T-cell (primary cell): ENCODE measurements at places on chromosomes 7 and 10.

- DNase-seq, result no peak
These were observed 1183.2 kb upstream of the CELF2 start for GRCh38 chr10:9834434-9834833.

- no peak for DNase-seq
These were observed 78.4 kb downstream of the CUL2 start for GRCh38 chr10:35011771-35012191.

DNA sequence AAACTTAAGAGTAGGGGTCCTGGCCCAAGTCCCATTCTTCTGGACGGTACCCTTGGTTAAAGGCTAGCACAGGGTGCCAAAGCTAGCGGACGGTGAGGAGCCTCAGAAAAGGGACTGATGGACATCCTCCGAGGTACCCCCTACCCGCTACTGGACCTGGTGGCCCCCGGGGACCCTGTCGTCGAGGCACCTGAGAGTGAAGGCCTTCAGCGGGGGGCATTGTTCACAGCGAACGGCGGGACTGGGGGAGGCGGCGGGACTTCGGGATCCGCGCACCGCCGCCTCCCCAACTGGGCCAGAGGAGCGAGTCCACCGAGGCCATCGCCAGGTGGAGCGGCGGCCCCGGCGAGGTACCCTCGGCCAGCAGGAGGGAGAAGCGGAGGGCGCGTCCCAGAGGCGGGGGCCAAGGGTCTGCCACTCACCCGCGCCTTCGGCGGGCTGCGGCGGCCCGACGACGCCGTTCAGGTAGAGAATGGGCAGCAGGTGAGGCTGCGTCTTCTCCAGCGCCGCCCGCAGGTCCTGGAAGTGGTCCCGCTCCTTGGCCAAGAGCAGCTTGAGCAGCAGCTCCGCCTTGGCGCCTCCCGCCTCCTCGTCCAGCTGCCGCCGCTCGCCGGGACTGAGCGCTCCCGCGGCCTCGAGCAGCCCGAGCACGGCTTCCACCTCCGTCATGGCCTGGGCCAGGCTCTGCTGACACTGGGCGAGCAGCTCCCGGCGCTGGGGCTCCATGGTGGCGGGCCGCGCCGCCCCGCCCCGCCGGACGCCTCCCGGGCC lies 575 bp downstream of the DLG5 start:
- peak; percentile 3 for DNase-seq

DNA sequence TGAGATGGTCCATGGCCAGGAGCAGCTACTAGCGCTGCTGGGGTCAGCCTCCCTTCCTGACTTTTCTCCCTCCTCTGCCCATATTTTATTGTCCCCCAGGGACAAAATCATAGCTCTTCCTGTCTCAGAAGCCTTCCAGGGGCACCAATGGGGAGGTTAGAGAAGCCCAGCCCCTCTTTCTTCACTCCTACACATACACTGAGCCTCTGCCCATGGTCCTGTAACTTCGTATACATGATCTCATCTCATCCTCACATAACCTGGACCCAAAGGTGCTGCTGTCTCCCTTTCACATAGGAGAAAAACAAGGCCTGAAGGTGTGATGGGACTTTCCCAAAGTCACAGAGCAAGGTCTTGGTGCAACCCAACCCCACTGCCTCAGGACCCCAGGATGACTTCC lies 2.5 kb downstream of the SRRM3 start:
- no peak for DNase-seq

DNA sequence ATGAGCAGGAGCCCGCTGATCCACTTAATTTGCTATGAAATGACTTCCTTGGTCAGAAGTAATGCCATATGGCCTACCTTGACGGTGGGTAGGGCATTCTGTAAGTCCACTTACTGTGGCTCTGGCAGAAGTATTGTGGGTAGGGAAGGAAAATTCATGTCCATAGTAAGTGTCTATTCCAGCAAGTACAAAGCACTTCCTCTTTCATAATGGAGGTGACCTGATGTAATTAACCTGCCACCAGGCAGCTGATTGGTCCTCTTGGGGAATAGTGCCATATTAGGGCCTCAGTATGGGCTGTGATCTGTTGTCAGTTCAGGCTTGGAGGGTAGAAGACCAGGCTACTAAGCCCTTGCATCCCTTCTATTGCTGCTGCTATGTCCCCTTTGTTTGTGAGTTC lies 103.9 kb downstream of the SLC37A3 start:
- no peak for DNase-seq

DNA sequence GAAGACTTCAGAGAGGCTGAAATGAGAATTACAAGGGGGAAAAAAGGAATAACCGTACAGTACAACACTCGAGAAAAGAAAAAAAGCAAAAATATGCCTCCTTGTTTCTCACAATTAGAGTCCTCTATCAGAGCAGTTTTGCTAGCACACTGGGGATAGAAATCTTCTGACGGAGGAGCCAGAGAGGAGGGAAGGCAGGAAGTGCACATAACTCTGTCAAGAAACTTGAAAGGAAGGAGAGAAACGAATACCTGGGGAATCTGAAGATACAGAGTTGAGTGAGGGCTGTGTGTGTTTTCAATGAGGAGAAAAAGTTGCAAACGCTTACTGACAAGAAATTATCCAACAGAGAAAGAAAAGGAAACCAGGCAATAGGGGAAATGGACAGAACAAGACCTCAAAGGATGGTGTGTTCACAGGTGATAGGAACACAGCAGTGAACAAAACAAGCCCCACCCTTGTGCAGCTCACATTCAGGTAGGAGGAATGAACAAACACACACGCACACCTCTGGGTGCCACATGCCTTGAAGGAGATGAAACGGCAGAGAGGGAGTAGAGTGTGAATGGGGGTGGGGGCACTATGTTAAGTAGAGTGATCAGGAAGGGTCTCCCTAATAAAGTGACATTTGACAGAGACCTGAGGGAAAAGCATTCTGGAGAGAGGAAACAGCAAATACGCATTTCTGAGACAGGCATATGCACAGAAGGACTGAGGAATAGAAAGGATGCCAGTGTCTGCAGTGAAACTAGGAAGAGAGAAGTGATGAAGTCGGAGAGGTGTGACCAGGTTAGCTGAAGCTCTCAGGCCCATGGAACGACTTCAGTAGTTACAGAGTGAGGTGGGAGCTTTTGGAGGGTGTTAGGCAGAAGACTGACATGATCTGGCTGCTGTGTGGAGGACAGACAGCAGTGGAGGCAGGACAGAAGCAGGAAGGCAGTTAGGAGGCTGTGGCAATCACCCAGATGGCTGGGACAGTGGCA lies 46.7 kb upstream of the SPOCK2 start:
- peak; percentile 11 for DNase-seq

DNA sequence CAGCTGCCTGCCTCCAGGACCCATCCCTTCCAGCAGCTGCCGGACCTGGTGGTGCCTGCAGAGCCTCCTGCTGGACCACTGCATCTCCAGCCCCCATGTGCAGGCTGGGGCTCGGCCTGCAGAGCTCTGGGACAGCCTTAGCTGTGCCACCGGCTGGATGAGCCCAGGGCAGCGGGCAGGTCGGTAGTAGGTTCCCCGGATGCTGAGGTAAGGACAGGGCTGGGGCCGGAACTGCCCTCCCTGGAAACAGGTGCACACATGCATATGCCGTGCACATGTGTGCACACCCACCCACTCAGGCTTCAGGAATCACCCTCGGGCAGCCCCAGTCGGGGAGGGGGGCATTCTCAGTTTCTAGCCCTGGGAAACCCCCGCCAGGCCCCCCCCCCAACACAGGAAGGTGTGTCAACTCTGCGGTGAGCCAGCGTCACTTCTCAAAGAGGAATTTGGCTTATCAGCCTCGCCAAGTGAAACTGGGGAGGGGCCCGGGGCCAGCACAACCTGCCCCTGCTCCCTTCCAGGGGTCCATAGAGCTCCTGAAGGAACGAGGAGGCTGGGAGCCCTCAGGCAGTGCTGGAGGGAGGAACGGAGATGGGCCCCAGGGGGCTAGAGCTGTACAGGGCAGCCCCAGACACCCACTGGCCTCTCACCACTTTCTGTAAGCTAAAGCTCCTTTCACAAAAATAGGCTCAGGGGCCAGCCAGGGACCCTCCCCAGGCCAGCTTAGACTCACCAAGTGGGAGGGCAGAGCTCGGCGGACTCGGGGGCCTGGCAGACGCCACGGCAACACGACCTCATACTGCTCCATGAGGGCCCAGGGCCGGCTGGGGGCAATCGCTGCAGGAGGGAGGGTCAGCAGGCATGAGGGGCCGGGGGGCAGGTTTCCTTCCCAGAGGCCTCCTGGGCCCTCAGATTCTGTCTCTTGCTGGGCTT lies 1.7 kb downstream of the ADAM8 start:
- DNase-seq, result peak; percentile 85

- DNase-seq, result no peak
These were observed 162.6 kb downstream of the RAB11FIP2 start for GRCh38 chr10:117884093-117884492.

GRCh38 chr7:134875867-134876266 lies 96.4 kb downstream of the CALD1 start:
- DNase-seq, result no peak

- DNase-seq, result no peak
These were observed 84.1 kb downstream of the SNX10 start for GRCh38 chr7:26375726-26376174.

- no peak for DNase-seq
These were observed 410.8 kb downstream of the SFMBT2 start for GRCh38 chr10:7000061-7000460.

GRCh38 chr10:32245760-32246159 lies 101.2 kb downstream of the EPC1 start:
- DNase-seq, result no peak

GRCh38 chr7:151498495-151498894 lies 21.2 kb downstream of the RHEB start:
- no peak for DNase-seq

GRCh38 chr10:11683529-11684320 lies 58.5 kb upstream of the ECHDC3 start:
- DNase-seq, result no peak

DNA sequence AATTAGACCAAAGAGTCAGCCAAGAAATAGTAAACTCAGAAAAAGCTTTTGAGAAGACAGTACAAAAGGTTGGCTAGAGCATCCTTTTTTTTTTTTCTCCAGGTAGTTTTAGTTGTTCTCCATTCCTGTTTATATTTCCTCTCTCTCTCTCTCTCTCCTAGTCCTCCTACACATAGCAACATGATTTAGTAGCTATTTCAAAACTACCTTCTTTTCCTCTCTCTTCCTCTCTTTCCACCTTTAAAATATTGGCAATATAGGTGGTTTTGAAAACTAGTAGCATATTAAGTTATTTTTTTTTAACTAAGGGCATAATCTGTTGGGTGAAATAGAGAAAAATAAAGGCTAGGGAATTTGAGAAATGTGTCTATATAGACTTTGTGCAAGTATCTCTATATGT lies 5.0 kb downstream of the SKIDA1 start:
- no peak for DNase-seq

DNA sequence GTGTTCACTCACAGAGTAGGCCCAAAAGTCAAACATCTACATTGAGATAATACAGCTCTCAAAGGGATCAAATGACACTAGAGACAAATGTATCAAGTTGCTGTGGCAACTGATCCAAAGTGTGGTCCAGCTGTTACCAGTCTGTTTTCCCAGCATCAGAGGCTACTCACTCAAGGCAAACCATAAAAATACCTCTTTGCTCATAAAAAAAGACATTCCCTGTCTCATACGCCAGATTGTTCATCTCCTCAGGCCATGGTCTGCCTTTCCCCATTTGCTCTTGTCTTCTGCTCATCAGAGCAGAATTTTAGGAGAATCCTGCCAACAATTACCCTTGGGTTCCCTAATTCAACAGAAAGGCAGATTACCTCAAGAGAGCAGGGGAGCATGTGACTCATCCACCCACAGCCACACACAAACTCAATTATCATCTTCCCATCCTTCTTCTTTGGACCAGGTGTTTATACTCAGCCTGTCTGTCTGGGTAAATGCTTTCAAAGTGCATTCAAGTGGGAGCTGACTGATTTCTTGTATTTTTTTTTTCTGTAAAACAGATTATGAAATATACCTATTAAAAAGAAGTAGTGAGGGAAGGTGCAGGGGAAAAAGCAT lies 226.5 kb upstream of the HPS1 start:
- DNase-seq, result no peak

GRCh38 chr10:43867667-43868565 lies 219.2 kb upstream of the ZNF32 start:
- no peak for DNase-seq

- DNase-seq, result no peak
These were observed 9.4 kb downstream of the PRSS58 start for GRCh38 chr7:142248166-142249160.

- DNase-seq, result no peak
These were observed 125.9 kb upstream of the SHH start for GRCh38 chr7:155938129-155938528.

- DNase-seq, result no peak
These were observed 151.3 kb upstream of the ADO start for GRCh38 chr10:62653254-62653653.

- peak; percentile 54 for DNase-seq
These were observed 5.2 kb downstream of the DMBT1 start for GRCh38 chr10:122565766-122566206.

DNA sequence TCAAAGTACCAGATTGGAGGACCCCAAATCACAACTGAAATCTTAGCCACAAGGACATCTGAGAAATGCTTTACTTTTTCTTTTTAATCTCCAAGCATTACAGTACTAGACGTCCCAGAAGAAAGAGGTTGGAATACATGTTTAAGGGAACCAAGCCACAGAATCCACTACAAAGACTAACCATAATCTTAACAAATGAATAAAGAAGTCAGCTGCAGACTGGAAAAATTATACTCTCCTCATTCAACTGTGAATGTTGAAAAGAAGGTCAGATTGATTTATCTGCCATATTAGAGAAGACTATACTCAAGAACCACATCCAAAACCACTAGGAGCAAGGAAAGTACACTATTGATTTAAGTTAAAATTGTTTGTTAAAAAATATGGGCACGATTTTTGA lies 102.1 kb upstream of the ABCB5 start:
- no peak for DNase-seq

- DNase-seq, result no peak
These were observed 2.2 kb downstream of the RAB18 start for GRCh38 chr10:27506280-27506679.

DNA sequence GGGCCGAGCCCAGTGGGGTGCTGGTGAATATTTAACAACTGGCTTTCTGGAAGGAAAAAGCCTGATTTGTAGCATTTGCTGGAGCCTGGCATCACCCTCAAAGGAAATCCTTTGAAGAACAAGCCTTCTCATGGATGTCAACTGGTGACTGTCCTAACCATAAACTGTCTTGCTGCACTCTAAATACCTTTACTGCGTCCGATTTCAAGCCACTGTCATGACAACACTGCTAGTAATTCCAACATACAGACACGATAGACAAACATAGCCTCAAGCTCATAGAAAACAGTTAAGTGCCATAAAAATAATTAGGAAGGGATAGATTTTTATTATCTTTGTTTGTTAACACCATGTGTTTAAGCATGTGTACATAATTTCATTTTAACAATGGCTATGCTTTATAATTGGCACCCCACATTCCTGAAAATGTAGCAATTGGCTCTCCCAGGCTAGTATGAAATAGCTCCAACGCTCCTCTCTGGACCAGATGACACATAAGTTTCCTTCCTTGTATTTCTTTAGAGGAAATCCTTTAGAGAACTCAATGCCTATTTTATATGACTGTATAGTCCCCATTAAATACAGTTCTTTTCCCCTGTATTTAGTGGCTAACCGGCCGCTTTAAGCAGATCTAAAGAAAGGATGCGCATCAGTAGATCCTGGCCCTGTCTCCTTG lies 273.4 kb downstream of the PRPF18 start:
- no peak for DNase-seq
